Muscle of arm (tissue), 14 donors: ENCODE measurements at places on chromosomes 2 and 18.

DNA sequence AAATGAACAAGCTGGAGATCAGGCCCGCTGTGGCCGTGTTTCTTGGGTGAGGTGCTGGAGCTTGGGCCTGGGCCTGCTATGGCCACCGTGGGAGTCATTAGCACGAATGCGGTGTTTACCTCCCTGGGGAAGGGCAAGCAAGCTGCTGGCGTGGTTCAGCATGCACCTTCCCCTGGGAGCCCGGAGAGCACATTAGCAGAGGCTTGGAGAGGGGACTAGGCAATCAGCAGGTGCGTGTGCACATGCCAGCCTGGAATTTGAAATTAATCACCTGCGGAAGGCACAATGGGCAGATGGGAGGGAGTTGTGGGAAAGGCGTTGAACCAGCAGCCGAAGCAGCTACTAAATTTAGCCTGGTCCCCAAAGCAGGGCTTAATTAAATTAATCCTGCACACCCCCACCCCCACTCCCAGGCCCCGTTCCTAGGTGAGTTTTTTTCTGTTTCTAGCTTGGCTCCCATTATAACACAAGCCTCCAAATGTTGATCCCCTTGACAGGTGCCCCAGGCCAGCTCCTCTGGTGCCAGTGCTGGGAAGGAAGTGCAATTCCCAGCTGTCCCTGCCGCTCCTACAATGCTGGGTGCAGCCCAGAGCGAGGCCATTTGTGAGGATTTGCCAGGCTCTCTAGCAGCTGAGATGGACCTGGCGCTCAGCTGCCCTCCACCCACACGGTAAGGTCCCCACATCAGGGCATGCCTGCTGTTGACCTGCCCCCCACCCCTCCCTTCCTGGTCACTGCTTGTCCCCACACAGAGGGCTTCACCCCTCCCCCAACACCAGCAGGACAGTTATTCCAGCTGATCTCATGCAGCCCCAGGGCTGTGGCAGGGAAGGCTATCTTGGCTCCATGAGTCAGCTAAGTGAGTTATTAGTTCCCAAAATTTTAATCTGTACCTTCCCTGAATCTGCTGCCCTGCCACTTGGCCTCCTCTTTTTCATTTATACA lies 115.0 kb downstream of the ZBTB7C start:
- DNase-seq: peak; percentile 55

GRCh38 chr2:238569507-238570195 lies 142.9 kb downstream of the ASB1 start:
- DNase-seq: no peak

DNA sequence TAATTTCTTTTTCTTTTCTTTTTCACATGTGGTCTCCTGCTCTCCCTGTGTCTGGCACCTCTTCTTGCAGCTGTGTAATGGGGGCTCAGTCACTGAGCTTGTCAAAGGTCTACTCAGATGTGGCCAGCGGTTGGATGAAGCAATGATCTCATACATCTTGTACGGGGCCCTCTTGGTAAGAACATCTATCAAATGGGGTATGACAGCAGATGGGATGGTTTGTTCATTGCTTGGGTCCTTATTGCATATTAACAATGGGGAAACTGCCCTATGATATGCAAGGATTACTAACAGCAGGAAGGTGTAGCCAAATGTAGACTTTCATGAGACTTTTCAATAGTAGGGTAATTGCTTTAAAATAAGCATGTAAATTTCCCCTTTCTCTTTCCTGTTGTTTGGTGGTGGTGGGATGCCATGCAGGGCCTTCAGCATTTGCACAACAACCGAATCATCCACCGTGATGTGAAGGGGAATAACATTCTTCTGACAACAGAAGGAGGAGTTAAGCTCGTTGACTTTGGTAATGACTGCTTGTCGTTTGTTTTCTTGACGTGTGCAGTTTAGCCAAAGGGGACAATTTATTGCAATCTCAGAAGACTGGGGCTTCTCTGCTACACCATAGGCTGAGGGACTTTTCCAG lies 36.5 kb downstream of the MYO3B start:
- no peak for DNase-seq

DNA sequence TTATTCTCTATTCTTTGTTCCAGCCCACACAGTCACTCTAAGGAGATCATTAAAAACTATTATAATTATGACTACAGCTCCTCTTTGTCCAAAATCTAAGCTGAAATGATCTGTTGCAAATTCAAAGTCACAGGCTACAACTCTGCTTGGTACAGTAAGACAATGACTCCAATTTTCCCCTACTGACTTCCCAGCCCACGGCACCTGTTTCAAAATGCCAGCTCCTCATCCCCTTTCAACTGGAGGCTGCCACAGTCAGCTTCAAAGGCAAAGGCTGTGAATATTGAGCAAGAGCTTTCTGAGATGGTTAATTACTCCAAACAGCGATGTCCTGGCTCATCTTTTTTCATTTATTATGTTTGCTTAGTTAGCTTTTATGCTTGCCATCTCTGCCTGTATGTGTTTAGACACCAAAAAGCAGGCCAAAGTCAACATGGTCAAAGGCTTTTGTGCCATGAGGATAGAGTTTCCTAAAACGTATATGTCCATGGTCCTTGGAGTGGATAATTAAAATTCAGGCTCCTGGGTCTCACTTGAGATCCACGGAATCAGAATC lies 141.1 kb downstream of the DOCK10 start:
- DNase-seq: no peak
